M059J (cell line): ENCODE measurements at places on chromosomes 5 and 9.
A peak's percentile ranks its signal among the peaks of the same experiment; 100 is the strongest.

DNA sequence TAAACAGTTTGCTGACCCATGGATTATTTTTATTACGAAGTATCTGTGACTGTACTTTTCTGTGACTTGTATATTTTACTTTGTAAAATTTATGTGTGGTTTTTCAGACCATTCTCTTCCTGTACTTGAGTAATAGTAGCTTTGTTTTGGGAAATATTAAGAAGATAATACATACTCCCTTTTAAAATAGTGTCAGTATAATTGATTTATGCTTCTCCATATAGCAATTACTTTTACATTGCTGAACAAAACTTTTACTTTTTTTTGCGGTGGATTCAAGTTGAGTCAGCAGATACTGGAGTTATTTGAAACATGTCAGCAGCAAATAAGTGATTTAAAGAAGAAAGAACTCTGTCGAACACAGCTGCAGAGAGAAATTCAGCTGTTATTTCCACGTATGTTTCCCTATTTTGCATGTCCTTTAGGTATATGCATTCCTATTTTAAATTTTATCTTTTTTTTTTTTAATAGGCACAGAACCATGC, 28.4 kb downstream of the TENT2 start:
- no peak for DNase-seq

- DNase-seq: no peak
Observed at GRCh38 chr5:111134087-111134486, 41.9 kb downstream of the WDR36 start.

DNA sequence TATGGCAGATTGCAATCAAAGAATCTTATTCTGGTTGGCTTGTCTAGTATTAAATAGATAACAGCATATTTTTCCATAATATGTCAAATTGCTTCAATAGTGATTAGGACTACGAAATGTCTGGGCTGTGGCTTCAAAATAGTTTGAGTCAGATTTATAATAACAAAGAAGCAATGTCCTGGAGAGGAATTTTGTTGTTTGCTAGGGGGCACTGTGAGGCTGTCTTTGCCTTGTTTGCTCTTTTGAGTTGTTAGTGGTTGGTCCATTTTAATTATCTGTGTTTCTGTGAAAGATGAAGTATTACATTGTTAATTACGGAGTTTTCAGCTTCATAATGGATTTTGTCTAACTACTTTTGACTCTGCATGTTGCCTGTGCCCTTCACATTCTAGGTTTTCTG, 713.6 kb downstream of the TLE4 start:
- peak; percentile 8 for DNase-seq

DNA sequence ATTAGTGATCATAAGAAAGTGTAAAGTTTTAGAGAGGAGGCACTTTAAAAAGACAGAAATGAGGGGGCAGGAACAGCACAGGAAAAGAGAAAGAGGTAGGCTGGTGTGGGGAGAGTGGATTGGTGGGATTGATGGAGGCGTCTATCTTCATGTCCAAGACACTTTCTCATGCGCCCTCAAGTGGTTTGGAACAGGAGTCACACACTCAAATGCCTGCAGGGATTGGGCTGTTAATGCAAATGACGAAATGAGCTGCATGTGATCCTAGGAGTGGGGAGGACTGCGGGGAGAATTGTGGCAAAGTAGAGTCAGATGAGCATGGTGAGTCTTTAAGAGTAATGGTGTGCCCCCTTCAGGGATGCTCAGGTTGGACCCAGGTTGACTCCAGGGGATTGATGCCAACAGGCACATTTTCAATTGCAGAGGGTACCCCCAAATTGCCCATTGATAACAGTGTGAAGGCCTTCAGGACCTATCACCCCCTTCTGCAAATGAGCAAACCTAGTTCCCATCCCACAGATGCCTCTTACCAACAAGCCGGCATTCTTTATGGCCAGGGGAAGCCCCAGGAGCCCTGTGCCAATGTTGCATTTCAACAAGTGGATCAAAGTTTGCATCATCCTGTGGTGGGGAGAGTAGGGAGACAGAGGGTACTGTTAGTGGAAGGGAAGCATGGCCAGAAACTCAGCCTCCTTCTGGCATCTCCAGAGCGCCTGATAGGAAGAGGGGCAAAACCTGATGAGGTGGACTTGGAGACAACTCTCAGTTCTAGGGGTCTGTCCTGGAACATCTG, 5.3 kb downstream of the SLC36A3 start:
- no peak for DNase-seq

DNA sequence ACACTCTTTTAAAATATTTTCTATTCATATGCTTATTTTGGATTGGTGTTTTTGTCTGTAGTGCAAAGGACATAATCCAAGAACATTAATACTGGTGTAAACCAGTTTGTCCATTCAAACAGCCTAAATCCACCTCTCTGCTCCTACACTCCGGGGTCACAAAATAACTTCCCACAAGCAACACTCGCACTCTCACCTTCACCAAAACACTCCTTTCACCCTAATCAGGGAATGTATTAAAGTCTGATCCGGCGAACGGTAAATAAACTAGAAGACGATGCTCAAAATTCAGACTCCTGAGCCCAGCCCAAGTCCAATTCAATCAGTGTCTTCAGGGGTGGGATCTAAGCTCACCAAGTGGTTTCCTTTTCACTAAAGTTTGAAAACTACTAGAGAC, 649 bp downstream of the AP3B1 start:
- DNase-seq: peak; percentile 23

DNA sequence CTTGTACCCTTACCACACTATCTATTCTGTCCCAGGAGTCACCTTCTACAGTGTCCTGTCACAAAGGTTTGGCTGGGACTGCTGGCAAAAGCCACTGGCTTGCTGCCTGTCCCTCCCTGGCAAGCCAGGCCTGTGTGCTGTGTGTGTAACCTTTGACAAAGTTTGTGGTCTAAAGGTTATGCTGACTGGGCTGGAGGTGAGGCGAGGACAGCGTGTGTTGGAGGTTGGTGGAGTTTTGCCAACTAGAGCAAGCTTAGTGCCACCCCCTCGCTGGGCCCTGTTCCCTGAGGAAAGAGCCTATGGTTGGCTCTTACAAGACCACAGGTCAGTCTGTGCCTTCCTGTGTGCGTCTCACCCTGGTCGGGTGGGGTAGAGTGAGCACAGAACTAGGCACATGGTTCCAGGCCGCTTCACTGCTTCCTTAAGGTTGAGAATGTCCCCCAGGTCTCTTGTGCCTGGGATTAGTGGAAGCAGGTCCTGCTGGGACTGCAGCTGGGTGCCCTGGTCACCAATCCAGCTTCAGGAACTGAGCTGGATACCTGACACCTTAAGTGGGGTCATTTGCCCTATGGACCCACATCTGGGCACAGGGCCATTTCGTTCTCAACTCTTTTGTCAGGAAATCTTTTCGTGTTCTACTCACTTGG, 152.2 kb downstream of the GADD45G start:
- peak; percentile 66 for DNase-seq

DNA sequence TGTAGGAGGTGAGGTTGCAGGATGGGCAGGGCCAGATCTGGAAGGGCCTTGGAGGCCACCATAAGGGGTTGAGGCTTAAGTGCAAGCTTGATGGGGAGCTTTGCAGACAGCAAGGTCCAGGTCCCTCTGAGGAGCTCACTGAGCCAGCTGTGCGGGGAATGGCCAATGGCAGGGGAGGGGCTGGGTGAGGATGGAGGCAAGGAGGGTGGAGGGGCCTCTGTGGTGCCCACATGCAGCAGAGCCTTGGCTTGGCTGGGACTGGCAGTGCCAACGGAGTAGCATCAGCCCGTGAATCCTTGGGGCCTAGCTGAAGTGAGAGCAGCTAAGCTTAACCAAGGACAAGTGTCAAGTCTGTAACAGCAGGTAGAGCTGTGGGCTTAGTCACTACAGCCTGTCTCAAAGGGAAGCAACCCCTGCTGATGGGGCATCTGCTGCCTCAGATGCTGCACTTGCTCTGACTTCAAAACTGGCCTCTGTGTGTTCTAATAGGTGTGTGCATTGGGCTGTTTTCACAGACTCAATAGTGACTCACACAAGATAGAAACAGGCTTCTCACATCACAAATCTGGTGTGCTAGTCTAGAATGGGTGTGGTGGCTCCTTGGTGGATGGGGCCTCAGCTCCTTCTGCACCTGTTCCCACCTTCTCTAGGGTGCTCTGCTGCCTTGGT, 16.3 kb downstream of the GALNT12 start:
- peak; percentile 8 for DNase-seq

DNA sequence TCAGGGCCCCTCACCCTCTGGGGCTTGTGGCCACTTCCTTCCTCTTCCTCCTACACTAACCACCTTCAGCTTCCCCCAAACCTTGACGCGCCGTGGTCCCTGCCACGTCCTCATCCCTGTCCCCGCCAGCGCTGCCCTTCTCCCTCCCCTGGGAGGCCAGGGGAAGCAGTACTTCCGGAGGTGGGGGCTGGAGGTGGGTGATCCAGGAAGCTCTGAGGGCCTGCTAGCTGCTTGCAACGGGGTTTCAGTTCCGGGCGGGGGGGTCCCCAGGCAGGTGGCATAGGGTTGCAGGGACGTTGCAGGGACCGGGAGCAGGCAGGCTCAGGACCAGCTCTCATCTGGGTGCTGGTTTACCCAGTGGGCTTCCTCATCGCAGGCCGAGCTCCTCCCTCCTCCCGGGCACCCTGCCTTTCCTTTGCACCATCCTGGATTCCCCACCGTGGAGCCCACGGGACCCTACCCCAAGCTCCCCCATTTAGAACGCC, 70.0 kb downstream of the RXRA start:
- DNase-seq: no peak

DNA sequence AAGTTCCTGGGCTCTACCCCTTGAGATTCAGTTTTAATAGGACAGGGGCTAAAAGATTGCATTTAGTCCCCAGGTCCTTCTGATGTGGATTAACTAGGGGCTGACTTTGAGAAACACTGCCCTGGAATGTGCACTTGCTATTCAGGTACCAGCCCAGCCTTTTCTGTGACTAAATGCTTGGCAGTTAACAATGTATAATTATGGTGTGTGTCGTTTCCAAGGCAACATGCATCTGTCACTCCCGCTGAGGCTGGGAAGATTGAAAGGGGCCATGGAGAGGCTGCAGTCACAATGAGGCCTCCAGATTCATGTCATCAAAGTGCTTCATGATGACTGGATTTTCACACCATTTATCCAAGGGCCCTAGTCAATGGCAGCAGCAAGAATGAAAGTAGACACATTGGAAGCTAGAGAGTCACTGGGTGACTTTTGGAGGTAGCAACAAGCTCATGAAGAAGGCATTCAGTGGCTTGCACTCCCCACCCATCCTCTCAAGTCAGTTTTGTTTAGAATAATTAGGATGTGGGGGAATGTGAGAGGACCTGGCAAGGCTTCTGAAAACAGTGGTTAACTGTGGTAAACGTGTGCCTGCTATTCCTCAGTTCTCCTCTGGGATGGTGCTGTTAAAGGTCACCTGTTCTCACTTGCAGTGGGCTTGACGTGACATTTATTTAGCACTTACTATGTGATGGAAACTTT, 28.3 kb downstream of the RAI14 start:
- peak; percentile 98 for DNase-seq

DNA sequence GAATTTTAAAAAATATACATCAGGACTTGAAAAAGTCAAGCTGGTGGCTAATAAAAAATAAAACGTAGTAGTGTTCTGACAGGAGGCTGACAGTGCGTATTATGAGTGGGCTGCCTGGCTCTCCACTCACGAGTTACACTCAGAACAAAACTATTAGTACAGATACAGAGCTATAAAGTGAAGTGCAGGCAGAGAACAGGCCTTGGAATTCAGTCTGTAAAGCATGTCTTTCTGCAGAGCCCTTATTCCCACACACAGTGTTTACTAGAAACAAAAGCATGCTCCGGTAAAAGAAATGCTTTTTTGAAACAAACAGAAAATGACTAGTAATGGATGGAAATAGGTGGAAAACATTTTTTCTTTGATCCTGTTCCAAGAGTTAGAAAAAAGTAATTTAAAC, 334.7 kb downstream of the DIRAS2 start:
- DNase-seq: no peak

GRCh38 chr5:131521252-131521651, 113.8 kb downstream of the RAPGEF6 start:
- DNase-seq: peak; percentile 74

- peak; percentile 43 for DNase-seq
Observed at GRCh38 chr5:172700365-172701290, 59.6 kb downstream of the NEURL1B start.

- DNase-seq: peak; percentile 10
Observed at GRCh38 chr5:174794931-174795672, 70.7 kb downstream of the MSX2 start.

- DNase-seq: no peak
Observed at GRCh38 chr9:6219040-6219439, 3.4 kb downstream of the IL33 start.

GRCh38 chr9:90556897-90557675, 85.5 kb downstream of the DIRAS2 start:
- no peak for DNase-seq

GRCh38 chr5:67510204-67510603, 313.6 kb upstream of the CD180 start:
- DNase-seq: no peak

GRCh38 chr5:151060742-151061141, 20.1 kb downstream of the TNIP1 start:
- DNase-seq: no peak

GRCh38 chr9:92746567-92747458, 17.8 kb downstream of the BICD2 start:
- peak; percentile 65 for DNase-seq

GRCh38 chr9:21060919-21061561, 16.7 kb downstream of the IFNB1 start:
- DNase-seq: peak; percentile 15
